Kasumi-1 (cell line): ENCODE measurements at places on chromosomes 12 and 14.
A peak's percentile ranks its signal among the peaks of the same experiment; 100 is the strongest.

DNA sequence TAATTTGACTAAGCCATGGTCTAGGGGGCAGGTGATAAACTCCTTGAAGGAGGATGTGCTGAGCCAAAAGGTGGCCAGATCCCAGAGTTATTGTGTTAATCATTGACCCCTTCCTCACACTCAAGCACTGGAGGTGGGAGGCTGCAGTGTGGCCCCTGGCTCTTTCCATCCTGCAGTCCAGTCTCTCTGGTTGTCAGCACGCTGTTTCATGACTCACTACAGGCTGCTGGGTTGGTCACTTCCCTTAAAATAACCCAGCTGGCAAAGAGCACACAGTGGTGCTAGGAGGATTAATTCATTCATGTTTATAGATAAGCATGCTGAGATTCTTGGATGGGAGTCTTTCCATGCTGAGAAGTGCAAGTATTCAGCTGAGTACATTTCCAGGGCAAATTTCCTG lies 228.9 kb downstream of the ANO2 start:
- DNase-seq = no peak

DNA sequence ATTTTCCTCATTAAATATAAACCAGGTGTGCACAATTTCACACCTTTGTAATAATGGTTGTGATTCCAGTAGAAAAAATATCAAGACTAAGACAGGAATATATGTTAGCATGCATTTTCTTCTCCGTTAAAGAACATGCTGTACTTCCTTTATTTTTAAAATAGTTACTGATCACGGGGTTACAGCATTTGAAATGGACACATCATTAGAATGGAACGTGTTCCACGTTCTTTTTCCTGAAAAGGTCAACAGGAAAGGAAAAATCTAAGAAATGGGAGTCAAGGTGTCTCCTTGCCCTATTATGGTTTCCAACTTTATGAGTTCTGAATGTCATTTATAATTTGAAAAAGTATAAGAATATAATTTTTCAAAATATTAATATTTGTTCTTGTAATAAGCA lies 1325.7 kb downstream of the SLC16A7 start:
- DNase-seq = no peak

- DNase-seq = no peak
Observed at GRCh38 chr14:61544448-61545330, 150.6 kb upstream of the HIF1A start.

GRCh38 chr12:6096527-6096926 lies 27.9 kb downstream of the VWF start:
- DNase-seq = no peak

DNA sequence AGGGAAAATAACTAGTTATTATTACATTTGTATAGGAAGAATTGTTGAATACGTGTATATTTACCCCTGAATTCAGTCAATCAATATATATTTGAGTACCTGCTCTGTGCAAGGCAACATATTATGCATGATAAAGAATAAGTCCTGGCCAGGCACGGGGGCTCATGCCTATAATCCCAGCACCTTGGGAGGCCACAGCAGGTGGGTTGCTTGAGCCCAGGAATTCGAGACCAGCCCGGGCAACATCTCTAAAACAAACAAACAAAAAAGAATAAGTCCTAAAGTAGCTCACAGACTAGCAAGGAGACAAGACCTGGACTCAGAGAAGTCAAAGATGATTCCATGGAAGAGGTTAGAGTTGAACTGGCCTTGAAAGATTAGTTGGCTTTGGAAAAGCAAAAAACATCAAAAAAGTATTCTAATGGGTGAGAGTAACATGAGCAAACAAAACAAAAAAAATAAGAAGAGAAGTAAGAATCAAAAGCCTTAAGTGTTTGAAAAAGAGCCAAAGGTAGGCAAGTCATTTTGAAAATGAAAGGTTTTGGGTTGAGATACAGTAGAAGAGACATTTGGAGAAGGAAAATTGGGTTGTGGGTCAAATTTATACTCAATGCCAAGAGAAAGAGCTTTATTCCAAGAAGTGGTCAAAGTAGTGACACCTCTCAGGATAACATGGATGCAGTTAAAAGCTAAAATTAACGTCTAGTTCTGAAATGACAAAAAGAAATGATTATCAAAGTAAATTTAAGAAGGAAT lies 115.2 kb upstream of the BCAT1 start:
- no peak for DNase-seq

DNA sequence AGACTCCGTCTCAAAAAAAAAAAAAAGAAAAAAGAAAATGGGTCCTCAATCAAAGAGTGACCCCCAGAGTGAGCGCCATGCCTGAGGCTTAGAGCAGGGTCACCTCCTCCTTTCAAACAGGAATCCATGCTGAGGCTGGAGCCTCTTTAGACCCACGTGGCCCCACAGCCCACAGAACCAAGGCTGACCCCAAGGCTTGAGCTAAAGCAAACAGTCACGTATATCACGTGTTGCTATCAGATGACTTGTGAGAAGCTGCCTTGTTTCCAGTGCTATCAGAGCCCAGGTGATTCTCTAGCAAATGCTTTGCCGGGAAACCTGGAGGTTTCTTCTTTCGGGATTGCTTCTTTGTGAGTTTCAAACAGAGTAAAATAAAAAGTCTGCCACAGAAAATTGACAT lies 31.7 kb upstream of the DYNC1H1 start:
- DNase-seq = no peak

- peak; percentile 18 for DNase-seq
Observed at GRCh38 chr12:538731-539539, 79.2 kb downstream of the B4GALNT3 start.

DNA sequence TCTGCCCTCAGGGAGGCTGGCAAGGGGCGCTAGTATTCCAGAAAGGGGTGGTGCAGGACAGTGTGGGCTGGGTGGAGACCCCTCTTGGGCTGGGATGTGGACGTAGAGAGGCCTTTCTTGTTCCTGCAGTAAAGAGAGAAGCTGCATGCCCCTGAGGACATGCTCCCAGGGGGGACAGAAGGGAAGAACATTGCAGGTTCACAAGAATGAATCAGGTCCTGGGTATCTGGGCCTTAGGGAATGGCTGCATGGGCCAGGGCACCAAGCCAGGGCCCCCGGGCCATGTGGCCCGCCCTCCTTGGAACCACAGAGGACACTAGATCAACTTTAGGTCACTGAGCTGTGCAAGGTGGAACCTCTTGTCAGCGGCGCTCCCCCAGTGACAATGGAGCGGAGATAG lies 51.8 kb downstream of the ZNF664 start:
- DNase-seq = no peak

DNA sequence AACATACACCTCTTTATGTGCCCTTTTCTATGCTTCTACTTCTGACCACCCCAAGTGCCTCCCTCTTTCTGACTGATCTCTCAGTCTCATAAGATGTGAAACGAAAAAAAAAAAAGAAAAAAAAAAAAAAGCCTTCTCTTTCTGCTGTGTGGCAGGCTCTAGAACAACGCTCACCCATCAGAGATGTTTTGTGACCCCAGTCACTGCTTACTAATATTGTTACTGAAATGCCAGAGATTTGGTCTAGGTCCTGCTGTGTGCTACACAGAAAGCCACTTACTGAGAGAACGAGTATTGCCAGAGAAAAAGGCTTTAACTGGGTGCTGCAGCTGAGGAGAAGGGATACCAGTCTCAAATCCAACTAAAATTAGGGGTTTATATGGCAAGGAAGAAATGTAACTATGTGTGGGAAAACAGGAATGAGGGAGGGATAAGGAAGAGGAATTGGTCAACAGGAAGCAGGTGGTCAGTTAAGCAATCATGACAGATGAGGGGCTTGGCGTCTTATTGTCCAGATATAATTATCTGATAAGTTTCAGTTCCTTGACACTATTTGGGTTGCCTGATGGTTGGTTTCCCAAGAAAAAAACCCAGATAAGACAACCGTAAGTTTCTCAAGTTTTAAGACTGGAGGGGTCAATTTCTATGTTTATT lies 149.0 kb downstream of the NAV3 start:
- no peak for DNase-seq

DNA sequence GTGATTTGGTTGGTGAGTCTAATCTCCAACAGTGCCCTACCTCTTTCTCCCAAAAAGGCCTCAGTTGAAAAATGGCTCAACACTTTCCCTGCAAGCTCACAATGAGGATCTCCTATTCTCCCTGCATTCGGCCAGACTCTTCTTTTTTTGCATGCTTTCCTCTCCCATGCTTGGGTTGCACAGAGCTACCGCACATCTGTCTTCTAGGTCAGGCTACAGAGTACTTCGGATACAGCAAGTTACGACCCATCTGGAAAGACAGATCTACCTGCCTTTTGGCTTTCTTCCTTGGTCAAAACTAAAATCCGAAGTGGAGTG lies 305 bp upstream of the SLC16A7 start:
- DNase-seq = no peak

- DNase-seq = no peak
Observed at GRCh38 chr12:56995930-56996496, 10.3 kb downstream of the ZBTB39 start.

DNA sequence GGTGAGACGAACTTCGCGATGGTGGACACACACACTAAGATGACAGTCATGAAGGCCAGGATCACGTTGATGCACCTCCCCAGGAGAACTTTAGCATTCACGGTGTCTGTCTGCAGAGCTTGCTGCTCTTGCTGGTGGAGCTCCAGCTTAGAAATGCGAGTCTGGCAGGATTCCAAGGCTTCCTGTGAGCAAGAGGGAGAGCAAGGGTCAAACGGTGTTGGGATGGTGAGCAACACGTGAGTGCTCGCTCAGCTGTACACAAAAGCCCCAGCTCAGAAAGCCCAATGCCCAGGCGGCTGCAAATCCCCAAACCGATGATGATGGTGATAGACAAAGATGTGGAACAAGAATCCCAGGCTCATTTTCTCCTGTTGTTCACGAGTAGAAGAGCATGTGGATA lies 78.8 kb downstream of the TMCC3 start:
- no peak for DNase-seq

- no peak for DNase-seq
Observed at GRCh38 chr14:74614508-74615495, 2.8 kb upstream of the LTBP2 start.

DNA sequence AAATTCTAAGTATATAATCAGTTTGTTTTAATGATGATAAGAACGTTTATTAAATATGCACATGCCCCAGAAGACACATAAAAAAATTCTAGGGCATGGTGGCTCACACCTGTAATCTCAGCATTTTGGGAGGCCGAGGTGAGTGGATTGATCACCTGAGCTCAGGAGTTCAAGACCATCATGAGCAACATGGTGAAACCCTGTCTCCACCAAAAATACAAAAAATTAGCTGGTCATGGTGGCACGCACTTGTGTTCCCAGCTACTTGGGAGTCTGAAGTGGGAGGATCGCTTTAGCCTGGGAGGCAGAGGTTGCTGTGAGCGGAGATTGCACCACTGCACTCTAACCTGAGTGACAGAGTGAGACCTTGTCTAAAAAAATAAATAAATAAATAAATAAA lies 4.0 kb downstream of the CD69 start:
- no peak for DNase-seq

DNA sequence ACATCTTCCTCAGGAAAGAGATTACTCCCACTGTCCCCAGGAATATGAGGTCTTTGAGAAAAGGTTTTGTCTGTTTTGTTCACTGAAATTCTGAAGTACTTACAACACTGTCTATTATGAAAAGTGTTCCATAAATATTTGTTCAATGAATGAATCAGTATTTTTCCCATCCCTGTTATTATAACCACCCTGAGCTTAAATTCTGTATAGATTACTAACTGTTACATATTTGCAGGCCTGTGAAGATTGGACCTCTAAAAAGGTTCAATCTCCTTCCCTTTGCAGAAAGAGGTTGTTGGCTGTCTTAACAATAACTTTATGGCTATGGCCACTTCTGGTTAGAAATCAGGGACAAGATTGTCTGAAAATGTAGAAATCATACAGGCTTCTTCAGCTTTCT lies 174.5 kb upstream of the NPAS3 start:
- no peak for DNase-seq

DNA sequence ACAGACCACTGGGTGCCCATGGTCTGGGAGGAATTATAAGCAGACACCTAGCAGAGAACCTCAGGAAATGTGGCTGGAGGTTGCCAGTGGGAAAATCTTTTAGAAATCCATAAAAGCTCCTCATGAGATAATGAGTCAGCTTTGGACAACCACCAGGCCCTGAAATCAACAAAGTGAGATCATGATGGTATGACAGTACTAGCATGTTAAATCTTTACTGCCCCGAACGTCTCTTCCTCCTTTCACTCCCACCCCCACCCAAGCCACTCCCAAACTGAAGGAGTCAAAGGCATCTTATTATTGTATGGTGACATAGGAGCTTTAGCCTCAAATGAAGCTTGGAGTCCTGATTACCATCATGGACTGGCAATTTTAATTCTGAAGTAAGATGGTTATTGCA lies 240.0 kb downstream of the DIO2 start:
- no peak for DNase-seq

DNA sequence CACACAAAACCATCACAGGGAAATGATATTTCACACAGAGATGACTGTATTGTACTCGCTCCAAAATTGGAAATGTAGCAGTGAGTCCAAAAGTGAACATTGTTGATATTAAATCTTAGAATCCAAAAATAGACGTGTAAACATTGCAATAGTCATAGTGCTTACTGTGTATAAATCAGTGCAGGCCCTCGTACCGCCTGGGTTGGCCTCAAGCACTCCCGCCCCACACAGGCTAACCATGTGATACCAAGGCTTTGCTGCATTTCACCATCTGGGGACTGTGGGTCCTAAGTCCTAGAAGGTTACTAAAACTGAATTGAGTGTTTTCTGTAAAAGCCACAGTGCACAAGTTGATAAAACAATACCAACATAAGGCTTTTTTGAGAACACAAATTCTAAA lies 107.3 kb downstream of the PPP2R5E start:
- no peak for DNase-seq

GRCh38 chr12:95790033-95790916 lies at the start of gene NTN4:
NTN4 (minus strand) TSS chr12:95790764; CDS start chr12:95790309, 455 bp downstream.
- DNase-seq = no peak

- DNase-seq = no peak
Observed at GRCh38 chr12:23140710-23141109, 515.7 kb downstream of the ETNK1 start.

- peak; percentile 41 for DNase-seq
Observed at GRCh38 chr12:45966486-45966885, 23.9 kb downstream of the SCAF11 start.

DNA sequence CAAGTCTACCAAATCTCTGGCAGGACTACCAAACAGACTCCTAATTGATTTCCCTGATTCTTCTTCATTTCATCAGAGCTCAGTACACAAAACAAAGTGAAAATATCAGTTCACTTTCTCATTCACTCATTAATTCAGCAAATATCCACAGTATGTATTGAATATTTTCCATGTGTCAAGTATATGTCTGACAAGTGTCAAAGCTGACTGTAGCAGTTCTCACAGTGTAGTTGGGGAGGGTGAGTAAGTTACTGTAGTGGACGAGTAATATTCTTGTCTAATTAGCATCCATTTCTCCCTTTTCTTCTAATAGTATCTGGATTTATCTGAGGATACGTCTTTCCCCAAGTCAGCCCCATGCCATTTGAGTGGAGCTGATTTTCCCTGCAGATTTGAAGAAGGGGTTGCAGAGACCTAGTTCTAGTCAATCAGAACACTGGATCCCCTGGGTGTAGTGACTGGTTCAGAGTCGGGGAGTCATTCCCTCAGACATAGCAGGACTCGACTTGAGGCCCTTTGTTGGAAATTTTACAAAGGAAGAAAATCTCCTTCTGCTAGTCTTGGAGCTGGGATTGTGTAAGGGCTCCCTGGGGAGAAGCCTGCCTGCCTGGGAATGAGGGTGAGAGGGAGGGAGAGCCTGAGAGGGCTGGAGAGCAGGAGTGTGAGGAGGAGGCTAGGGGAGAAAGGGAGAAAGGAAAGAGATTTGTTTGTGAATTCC lies 51.4 kb downstream of the GRIP1 start:
- DNase-seq = no peak
